Activated CD4-positive, alpha-beta memory T cell treated with anti-CD3 and anti-CD28 coated beads for 36 hours (primary cell): ENCODE measurements at places on chromosomes 16 and 17.

DNA sequence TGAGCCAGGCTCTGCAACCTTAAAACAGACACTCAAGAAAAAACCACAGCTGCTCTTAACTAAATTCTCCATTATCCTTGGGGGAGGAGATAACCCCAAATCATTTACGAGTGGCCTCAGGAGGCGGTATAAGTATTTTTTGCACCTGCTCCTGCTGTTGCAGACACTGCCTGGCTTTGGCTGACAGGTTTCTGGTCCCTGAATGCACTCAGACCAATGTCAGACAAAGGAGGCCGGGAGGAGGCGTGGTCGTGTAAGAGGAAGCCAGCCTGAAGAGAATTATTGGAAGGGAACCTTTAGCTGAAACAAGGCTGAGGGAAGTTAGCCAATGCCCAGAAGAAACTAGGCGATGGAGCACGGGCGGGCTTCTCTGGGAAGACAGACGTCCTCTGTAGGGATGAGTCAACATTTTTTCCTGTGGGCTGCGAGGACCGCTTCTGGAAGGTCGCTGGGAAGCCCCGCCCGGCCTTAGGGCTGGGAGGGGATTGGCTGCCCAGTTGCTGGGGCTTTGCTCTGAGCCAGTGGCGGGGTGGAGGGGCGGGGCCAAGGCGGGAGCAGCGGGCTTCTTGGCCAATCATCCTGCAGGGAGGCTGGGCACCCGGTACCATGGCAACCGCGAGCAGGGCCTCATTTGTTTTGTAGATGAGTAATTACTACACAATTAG lies 82.3 kb downstream of the CCDC182 start:
- peak; percentile 52 for DNase-seq

DNA sequence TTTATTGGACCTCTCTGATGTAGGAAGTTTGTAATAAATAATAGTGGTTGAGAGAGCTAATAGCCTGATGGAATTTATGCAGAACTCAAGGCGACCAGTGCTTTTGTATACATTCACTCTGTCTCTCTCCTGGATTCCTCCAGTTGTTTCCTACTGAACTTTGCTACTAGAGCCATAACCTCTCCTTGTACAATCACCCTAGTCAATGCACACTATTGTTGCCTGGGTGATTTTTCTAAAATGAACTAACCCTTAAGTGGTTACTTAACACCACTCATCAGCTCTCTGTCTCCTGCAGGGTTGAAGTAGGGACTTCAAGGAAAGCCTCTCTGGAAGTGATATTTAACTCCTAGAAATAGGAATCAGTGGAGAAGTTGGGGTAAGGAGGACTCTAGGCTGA lies 9.7 kb downstream of the PHKB start:
- DNase-seq, result no peak

- DNase-seq, result peak; percentile 59
These were observed at the start of gene PPM1E for GRCh38 chr17:58755577-58756245. PPM1E (plus strand) TSS chr17:58755854.

DNA sequence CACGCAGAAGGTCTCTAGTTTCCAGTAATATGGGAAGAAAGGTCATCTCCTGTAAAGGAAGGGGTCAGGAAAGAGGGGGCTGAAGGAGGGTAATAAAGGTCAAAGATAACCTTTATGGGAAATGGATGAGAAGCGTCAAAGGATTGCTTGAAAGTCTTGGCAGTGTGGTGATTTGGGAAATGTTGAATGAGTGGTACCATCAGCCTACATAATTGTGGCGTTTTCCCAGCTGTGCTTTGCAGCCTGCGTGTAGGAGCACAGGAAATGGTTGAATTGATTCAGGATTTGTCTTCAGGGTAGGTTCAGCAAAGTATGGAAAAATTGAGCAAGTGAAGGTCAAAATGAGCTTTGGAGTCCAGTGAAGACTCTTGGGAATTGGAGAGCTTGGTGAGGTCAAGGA lies 115.8 kb upstream of the NOL11 start:
- no peak for DNase-seq
